Activated naive CD8-positive, alpha-beta T cell treated with anti-CD3 and anti-CD28 coated beads for 36 hours (primary cell): ENCODE measurements at places on chromosomes 3 and 15.

DNA sequence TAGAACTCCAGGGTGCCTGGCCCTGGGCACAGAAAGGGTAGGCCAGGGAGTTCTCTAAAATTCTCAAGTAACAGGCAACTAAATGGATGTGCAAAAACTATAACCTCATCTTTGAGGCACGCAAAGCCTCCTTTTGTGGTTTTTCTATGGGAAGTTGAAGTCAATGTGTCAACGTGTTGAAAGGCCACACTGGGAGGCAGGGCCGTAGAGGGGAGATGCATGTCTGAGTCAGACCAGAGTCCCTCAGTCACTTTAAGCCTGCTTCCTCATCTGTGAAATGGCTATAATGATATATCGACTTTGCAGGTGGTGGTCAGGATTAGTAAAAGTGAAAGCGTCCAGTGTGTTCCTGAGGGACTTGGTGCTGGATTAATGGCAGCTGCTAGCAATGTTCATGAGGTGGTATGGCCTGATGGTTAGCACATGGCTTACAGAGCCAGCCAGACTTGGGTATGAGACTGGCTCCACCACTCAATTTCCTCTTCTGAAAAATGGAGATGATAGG, 17.0 kb downstream of the TGM5 start:
- DNase-seq, result peak; percentile 42

- no peak for DNase-seq
These were observed at the start of gene CATSPER2 for GRCh38 chr15:43648649-43649429. Gene CATSPER2 (minus strand): TSS chr15:43648844. CDS start chr15:43648061, 783 bp downstream.

DNA sequence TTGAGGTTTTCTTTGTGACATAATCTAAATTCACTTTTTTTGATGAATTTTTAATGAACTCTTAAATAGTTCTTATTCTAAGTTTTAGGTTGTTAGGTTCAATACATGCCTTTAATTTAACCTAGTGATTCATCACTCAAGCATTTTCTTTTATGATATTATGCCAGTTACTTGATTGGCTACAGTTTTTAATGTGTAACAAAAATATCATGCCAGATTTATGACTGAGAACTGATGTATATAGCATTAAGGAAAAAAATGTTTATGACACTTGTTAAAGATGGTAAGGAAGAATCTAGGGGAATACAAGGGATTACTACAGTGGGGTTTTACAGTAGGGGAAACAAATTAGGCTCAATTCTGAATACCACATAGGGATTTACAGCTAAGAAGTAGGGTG, 103.1 kb downstream of the VGLL3 start:
- no peak for DNase-seq

DNA sequence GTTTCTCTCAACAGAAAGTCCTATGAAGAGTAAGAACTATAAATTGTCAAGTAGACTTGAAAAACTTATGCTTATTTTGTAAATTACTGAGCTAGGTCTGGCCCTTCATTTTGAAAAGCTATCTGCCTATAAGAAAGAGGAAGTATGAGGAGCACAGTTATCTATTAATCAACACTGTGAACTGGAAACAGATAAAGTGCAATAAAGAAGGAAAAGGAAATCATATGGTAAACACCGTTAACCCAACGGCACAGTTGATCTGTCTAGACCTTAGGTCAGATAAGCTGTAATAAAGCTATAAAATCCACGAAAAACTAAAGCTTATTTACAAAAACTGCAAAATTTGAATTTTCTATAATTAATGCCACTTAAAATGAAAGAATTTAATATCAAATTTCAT, 242.5 kb downstream of the ZBTB20 start:
- no peak for DNase-seq

DNA sequence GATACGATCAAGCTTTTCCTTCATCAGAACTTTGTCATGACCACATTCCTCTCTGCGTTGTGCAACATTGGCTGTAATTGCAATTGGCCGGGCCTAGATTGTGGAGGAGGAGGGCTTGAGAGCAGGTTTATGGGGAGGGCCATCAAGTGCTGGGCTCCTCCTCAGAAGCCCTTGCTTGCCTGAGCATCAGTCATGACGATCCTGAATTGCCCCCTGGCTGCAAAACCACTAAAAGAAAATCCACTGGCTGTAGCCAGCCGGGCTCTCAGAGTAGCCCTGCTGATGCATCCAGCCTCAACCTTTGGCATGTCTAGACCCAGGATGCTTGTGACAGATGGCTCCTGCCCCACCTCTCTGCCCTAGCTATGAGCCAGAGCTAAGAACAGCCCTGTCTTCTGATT, 13.4 kb upstream of the TRH start:
- no peak for DNase-seq

- peak; percentile 88 for DNase-seq
These were observed at the start of gene TLNRD1 for GRCh38 chr15:81000624-81001151. Gene TLNRD1 (plus strand): TSS chr15:81000923. CDS start chr15:81002272, 1,349 bp downstream.

DNA sequence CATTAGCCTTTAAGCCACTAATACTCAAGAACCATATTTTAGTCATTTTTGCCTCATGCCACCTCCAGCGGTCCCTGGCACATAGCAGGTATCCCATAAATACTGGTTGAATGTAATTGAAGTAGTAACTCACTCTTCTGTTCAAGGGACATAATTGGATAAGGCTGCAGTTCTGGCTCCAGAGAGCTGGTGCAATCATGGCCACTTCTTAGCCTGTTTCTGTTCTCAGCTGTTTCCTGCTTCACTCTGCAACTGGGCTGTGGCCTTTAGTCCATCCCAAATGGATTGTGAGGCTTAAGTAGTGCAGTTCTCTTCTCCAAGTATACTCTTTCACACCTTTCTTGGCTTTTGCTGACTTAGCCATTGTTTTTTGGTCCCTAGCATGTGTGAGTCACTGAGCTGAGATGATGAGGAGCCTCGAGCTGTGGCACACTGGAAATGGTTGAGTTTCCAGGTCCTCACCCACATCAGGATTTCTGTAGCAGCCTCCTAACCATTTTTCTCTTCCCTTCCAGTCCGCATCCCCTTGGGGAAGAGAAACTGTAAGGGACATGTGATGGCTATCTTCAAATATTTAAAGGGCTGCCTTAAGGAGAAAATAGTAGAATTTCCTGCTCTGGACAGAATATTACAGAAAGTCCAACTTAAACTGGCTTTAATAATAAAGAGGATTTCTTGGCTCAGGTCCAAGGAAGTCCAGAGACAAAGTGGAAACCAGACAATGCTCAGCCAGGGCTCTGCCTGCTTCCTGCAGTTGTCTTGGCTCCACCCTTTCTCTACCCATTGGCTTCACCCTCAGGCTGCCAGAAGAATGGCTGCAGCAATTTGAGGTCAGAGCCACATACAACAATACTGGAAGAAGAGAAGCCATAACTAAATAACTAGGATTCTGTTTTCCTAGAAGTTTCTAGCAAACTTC, 305.4 kb upstream of the ROPN1 start:
- no peak for DNase-seq

GRCh38 chr15:74201710-74202420, 722 bp downstream of the STRA6 start:
- no peak for DNase-seq

- no peak for DNase-seq
These were observed 4.8 kb upstream of the FSIP1 start for GRCh38 chr15:39787479-39787878.

DNA sequence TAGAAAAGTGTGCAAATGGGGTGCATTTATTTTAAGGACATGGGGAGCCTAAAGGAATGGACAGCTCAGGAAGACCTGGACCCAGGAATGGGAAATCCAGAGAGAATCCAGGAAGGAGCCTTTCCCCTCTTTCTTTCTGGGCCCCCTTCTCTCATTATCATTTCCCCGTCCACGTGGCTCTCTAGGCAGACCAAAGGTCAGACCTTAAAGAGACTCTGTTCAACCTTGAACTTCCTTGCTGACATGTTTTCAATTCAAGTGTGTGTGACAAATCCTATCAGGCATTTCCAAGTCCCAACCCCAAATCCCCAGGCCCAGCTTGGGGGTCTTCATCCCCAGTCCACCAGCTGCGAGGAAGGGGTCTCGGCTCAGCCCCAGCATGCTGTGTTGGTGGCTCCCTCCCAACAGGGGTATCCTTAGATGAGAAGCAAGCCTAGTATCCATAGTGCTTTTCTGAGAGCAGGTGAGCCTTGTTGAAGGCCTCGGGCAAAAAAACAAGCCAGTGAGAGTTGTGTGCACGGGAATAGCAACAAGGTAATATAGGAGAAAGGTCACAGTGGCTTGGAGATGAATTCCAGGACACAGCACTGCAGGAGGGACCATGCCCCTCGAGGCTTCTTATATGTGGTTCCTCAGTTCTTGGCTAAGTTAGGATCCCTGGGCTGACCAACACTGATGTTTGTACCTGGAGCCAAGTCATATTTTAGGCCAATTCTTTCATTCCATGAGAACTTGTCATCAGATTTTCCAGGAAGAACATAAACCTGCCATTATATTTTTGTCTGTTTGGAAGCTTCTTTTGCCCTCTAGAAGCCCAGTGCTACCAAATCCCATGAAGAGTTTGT, 130.0 kb downstream of the ASB7 start:
- DNase-seq, result no peak

GRCh38 chr3:107822308-107822707, 268.5 kb downstream of the CD47 start:
- no peak for DNase-seq

GRCh38 chr3:138404121-138404520, 30.3 kb upstream of the ESYT3 start:
- DNase-seq, result no peak

- DNase-seq, result no peak
These were observed 3.3 kb downstream of the MRPS11 start for GRCh38 chr15:88470625-88471372.

DNA sequence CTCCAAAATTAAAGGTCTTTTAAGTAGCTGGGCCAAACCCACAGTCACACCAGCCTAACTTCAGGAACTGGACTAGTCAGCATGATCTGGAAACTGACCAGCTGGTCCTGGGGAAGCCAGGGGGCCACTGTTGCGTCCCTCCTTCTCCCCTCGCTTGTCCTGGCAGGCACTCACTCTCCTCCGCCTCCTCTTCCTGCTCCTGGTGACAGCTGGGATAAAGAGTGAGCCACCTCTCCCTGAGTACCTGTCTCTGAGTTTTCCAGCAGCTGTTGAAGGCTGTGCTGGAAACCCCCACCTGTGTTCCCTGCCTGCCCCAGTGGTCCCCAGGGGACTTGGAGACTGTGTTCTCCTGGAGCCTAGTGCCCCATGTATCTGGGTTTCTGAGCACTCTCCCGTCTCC, 56.0 kb downstream of the FGD5 start:
- DNase-seq, result no peak

DNA sequence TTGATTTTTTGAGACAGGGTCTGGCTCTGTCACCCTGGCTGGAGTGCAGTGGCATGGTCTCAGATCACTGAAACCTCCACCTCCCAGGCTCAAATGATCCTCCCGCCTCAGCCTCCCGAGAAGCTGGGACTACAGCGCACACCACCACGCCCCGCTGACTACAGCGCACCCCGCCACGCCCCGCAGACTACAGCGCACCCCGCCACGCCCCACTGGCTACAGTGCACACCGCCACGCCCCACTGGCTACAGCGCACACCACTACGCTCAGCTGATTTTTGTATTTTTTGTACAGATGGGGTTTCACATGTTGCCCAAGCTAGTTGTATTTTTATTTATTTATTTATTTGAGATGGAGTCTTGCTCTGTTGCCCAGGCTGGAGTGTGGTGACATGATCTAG, 35.6 kb downstream of the SLC51A start:
- DNase-seq, result no peak

DNA sequence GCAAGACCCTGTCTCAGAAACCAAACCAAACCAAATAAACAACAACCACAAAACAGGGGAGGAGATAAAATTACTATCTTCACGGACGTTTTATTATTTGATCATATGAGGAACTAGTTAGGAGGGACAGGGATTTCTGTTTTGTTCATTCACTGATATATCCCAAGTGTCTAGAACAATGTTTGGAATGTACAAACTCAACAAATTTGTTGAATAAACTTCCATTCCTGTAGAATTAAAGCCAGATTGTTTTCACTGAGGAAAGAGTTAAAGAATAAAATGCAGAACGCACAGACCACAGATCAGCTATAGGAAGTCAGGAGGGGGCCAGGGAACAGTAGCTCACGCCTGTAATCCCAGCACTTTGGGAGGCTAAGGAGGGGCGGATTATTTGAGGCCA, 6.5 kb upstream of the STRC start:
- no peak for DNase-seq

- DNase-seq, result no peak
These were observed 34.8 kb downstream of the SUMF1 start for GRCh38 chr3:4432259-4432658.

DNA sequence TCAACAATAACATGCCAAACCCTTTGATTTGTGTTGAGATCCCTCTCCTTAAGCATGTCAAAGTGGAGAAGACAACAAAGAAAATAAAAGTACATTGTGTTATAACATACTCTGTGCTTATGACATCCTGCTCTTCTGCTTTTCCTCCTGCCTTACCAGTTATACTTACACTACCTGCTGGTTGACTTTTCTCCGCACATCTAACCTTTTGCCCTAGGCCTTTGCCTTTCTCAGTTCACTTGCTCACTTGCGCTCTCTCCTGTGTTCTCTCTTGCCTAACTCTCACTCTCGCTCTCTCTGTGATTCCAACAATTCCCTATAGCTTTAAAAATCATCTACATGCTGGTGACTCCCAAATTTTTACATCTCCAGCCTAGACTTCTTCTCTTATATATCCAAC, 5.7 kb downstream of the DNAH12 start:
- DNase-seq, result no peak

GRCh38 chr3:191301017-191301416, 28.2 kb upstream of the CCDC50 start:
- no peak for DNase-seq

- DNase-seq, result no peak
These were observed 2.3 kb downstream of the C3orf70 start for GRCh38 chr3:185150561-185150960.

GRCh38 chr3:11560746-11561145, 83.0 kb downstream of the VGLL4 start:
- no peak for DNase-seq

- DNase-seq, result no peak
These were observed 592.2 kb upstream of the TBL1XR1 start for GRCh38 chr3:177789500-177789899.

- no peak for DNase-seq
These were observed 230.5 kb upstream of the PROK2 start for GRCh38 chr3:72015463-72015862.

DNA sequence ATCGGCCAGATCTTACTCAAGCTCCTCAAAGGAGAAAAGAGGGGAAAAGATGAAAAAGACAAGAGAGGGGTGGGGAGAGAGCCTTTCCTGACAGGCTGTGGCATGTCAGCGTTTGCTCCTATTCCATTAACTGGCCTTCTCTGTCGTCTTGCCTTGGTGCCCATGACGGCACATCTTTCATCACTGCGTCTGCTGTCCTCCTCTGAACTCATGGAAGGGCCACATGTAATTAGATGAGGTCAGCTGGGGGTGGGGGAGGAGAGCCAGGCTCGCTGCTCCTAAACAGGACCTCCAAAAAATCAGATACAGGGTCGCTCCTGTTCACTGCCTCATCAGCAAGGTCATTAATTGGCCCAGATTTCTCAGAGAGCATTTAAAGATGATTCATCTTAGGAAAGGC, 49.7 kb downstream of the LRTM1 start:
- DNase-seq, result no peak

GRCh38 chr15:60635507-60636352, 156.8 kb upstream of the ICE2 start:
- no peak for DNase-seq

GRCh38 chr3:111568355-111568754, 26.4 kb downstream of the CD96 start:
- DNase-seq, result no peak
